Activated T-cell treated with anti-CD3 and anti-CD28 coated beads, Interleukin-2, amount 50 U/mL, for 72 hours (primary cell): ENCODE measurements at places on chromosomes 6 and 20. TPM values are rescaled to one million over a fixed set of nuclear protein-coding genes. Genes with fewer than 3 reads are reported as not detected.
A peak's percentile ranks its signal among the peaks of the same experiment; 100 is the strongest.

EPPIN gene
- not detected for total RNA-seq

SLC22A23 gene
- 1.5 TPM for total RNA-seq

- peak overlapping the region; percentile 74 for H3K27ac ChIP-seq
- peaks cover 86% of the 10 kb centered on the region for H3K27me3 ChIP-seq
- no peaks in the 10 kb centered on the region for H3K36me3 ChIP-seq
- peak overlapping the region; percentile 64 for H3K4me3 ChIP-seq
- no peak for DNase-seq
Observed at GRCh38 chr20:21520702-21521595, 7.1 kb upstream of the NKX2-2 start.

GRCh38 chr6:141349710-141350109, 783.0 kb upstream of the GJE1 start:
- H3K4me3 ChIP-seq: no peak overlapping the region
- DNase-seq: no peak
- no peaks in the 10 kb centered on the region for H3K36me3 ChIP-seq
- no peaks in the 10 kb centered on the region for H3K4me1 ChIP-seq

DNA sequence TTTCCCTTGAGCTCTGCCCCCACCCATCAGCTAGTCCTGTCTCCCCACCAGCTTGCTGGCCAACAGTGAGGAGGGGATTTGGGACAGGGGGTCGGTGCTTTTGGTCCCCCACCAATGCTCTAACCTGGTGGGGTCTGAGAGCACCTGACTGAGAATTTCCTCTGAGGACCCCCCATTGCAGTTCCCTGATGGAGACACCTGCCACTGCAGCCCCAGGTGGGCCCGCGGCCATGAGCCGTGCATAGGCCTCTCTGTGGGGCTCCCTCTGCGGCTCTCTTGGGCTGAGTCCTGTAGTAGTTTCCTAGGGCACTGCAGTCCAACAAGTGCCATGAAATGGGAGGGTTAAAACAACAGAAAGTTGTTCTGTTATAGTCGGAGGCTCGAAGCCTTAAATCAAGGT, 172.2 kb upstream of the SNX9 start:
- H3K4me1 ChIP-seq: peaks cover 17% of the 10 kb centered on the region
- no peak overlapping the region for H3K27ac ChIP-seq
- no peak overlapping the region for H3K4me3 ChIP-seq

- DNase-seq: no peak
- H3K27ac ChIP-seq: no peak overlapping the region
- no peaks in the 10 kb centered on the region for H3K4me1 ChIP-seq
Observed at GRCh38 chr20:59825944-59826759, 107.3 kb downstream of the SYCP2 start.

DNA sequence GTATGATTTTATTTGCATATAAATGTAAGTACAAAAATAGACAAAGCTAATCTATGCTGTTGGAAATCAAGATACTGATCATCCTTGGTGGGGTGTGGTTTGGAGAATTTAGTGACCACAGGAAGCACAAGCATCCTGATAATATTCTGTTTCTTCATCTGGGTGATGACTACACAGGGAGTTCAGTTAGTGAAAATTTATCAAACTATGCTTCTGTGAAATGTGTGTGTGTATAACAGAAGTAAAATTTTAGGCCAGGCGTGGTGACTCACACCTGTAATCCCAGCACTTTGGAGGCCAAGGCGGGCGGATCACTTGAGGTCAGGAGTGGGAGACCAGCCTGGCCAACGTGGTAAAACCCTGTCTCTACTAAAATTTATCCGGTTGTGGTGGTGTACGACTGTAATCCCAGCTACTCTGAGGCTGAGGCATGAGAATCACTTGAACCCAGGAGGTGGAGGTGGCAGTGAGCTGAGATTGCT, 20.6 kb downstream of the ENPP3 start:
- H3K27ac ChIP-seq: no peak overlapping the region
- no peak overlapping the region for H3K4me3 ChIP-seq
- H3K4me1 ChIP-seq: no peaks in the 10 kb centered on the region
- no peak for DNase-seq
- H3K27me3 ChIP-seq: no peaks in the 10 kb centered on the region
- no peaks in the 10 kb centered on the region for H3K36me3 ChIP-seq

LRRC1 gene
- total RNA-seq: 3.6 TPM

GFOD1 gene
- 5.2 TPM for total RNA-seq

DNA sequence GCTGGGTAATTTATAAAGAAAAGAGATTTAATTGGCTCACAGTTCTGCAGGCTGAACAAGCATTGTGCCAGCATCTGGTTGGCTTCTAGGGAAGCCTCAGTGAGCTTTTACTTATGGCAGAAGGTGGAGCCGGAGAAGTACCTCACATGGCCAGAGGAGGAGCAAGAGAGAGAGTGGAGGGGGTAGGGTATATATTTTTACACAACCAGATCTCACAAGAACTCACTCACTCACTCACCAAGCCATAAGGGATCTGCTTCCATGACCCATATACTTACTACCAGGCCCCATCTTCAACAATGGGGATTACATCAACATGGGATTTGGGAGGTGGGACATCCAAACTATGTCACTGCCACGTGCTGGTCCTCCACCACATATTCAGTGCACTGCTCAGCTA, 152.6 kb upstream of the PRND start:
- no peaks in the 10 kb centered on the region for H3K36me3 ChIP-seq
- no peak for DNase-seq
- H3K4me1 ChIP-seq: peaks cover 3% of the 10 kb centered on the region
- H3K27ac ChIP-seq: no peak overlapping the region
- no peak overlapping the region for H3K4me3 ChIP-seq

CDSN gene
- not detected for total RNA-seq

GPR31 gene
- not detected for total RNA-seq

GRCh38 chr6:133223452-133224029, 17.6 kb upstream of the EYA4 start:
- no peaks in the 10 kb centered on the region for H3K36me3 ChIP-seq
- no peaks in the 10 kb centered on the region for H3K4me1 ChIP-seq
- no peak overlapping the region for H3K27ac ChIP-seq
- H3K27me3 ChIP-seq: no peaks in the 10 kb centered on the region

- H3K27ac ChIP-seq: no peak overlapping the region
- no peaks in the 10 kb centered on the region for H3K36me3 ChIP-seq
- peaks cover 48% of the 10 kb centered on the region for H3K4me1 ChIP-seq
- H3K4me3 ChIP-seq: no peak overlapping the region
Observed at GRCh38 chr6:111925296-111925695, 52.0 kb upstream of the FYN start.

DNA sequence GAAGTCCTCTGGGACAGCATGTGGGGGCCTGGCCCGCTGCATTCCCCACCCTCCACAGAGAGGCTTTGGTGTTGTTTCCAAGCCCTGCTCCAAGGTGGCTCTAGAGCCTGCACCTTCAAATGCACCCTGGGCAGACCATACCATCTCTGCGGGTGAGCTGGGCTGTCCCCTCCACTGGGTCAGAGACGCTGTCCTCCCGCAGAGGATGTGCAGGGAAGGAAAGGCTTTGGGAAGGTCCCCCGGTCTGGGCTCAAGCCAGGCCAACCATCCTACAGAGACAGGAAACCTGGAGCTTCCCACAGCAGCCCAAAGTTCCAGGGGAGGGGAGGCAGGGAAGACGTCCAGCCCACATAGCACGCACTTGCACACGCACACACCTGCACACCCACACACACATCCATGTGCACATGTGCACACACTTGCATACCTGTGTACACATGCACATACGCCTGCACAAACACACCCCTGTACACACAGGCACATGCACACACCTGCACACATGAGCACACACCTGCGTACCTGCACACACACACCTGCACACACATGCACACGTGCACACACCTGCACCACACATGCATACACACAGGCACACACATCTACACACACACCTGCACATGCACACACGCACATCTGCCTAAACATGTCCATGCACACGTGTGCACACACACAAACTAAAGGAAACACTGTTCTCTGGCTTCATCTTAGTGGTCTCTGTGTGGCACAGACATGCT, 155.4 kb downstream of the ERMARD start:
- H3K27ac ChIP-seq: no peak overlapping the region
- no peaks in the 10 kb centered on the region for H3K4me1 ChIP-seq
- no peaks in the 10 kb centered on the region for H3K27me3 ChIP-seq
- no peak for DNase-seq

SOBP gene
- total RNA-seq: 0.91 TPM

DNA sequence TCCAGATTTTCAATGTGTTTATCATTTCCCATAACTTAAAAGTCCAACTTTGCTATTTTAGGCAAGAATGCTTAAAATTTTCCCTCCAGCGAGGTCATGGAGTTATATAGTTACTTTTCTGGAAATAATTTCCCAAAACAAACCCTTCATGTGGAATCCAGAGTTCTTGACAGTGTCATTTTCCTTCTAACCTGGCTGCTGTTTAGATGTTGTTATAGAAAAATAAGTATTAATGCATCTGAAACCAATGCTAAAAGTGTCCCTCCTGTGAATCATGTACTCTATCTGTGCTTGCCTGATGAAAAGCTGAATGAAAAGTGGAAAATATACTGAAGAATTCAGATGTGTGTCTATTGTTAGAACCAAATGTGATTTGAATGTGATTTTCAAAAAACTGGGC, 245.3 kb upstream of the HSF2 start:
- H3K36me3 ChIP-seq: no peaks in the 10 kb centered on the region
- DNase-seq: no peak
- no peak overlapping the region for H3K27ac ChIP-seq
- H3K4me1 ChIP-seq: no peaks in the 10 kb centered on the region
- H3K4me3 ChIP-seq: no peak overlapping the region

- no peaks in the 10 kb centered on the region for H3K36me3 ChIP-seq
- no peak for DNase-seq
- no peak overlapping the region for H3K4me3 ChIP-seq
- H3K27me3 ChIP-seq: no peaks in the 10 kb centered on the region
Observed at GRCh38 chr6:11121851-11122250, 10.3 kb upstream of the ERVFRD-1 start.

DNA sequence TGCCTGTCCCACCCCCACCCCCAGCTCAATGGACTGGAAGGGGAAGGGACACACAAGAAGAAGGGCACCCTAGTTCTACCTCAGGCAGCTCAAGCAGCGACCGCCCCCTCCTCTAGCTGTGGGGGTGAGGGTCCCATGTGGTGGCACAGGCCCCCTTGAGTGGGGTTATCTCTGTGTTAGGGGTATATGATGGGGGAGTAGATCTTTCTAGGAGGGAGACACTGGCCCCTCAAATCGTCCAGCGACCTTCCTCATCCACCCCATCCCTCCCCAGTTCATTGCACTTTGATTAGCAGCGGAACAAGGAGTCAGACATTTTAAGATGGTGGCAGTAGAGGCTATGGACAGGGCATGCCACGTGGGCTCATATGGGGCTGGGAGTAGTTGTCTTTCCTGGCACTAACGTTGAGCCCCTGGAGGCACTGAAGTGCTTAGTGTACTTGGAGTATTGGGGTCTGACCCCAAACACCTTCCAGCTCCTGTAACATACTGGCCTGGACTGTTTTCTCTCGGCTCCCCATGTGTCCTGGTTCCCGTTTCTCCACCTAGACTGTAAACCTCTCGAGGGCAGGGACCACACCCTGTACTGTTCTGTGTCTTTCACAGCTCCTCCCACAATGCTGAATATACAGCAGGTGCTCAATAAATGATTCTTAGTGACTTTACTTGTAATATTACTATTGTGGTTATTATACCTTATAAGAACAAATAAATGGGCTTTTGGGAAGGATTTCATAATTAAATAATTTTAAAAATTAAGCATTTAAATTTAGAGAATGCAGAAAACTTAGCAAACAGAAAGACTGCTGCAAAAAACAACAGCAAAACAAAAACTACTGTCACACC, 8.4 kb downstream of the CDKN1A start:
- H3K4me3 ChIP-seq: no peak overlapping the region
- peaks cover 50% of the 10 kb centered on the region for H3K4me1 ChIP-seq
- no peak for DNase-seq
- peaks cover 4% of the 10 kb centered on the region for H3K36me3 ChIP-seq

FANCE gene
- 27.2 TPM for total RNA-seq

KIAA0408 gene
- total RNA-seq: 6.6 TPM

TAAR8 gene
- not detected for total RNA-seq

GRCh38 chr20:848193-848592, 14.7 kb downstream of the FAM110A start:
- DNase-seq: no peak
- H3K27ac ChIP-seq: no peak overlapping the region
- no peak overlapping the region for H3K4me3 ChIP-seq
- no peaks in the 10 kb centered on the region for H3K27me3 ChIP-seq
- H3K36me3 ChIP-seq: peaks cover 2% of the 10 kb centered on the region

WFDC10B gene
- total RNA-seq: not detected

GRCh38 chr6:108105571-108105970, 31.0 kb upstream of the OSTM1 start:
- peaks cover 33% of the 10 kb centered on the region for H3K27me3 ChIP-seq
- H3K27ac ChIP-seq: no peak overlapping the region
- no peaks in the 10 kb centered on the region for H3K36me3 ChIP-seq
- DNase-seq: no peak
- H3K4me3 ChIP-seq: no peak overlapping the region

ATP6V1G2 gene
- 4.1 TPM for total RNA-seq

TUBB2B gene
- 0.35 TPM for total RNA-seq

DNA sequence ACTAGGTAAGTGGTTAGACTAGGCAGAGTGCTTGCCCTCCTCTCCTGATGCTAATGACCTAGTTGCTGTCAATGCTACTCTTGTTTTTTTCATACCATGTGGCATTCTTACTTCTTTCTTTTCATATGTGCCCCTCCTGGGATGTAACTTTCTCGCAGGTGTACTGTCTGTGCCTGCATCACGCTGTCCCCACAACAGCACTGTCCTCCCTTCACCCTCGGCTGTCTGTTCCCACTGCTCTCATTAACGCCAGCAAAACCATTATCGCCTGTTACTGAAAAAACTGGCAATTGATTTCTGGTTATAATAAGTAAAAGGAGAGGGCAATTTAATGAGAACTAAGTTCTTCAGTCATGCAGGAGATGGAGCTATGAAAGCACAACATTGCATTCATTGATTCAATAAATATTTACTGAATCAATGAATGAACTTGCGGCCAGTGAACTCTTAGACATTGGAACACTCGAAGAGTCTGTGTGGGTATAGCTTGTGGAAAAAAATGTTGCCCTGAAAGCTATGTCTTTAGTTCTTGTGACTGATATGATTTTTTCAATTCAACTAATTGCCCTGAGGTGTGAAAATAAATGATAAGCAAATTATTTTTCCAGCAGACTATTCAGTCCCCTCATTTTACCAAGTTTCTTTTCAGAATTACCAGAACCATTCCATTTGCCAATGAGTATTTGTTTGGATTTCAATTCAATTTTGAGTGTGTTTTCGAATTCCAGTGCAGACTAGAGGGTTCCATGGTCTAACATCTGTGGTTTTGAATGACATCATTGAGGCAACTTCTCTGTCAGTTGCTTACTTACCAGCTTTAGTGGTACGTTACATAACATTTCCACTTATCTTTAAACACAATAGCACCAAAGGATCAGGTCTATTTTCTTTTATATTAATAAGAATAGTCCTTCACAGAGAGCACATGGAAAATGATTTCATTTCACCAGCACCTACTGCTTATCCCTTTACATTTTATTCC, 2.1 kb downstream of the SLC17A4 start:
- H3K27ac ChIP-seq: no peak overlapping the region
- H3K4me1 ChIP-seq: no peaks in the 10 kb centered on the region
- DNase-seq: no peak
- no peaks in the 10 kb centered on the region for H3K36me3 ChIP-seq
